ENCODE measurements at places on chromosomes 3 and 15.

GRCh38 chr3:109910772-109911171, 573.4 kb upstream of the DPPA4 start:
- no peak for DNase-seq

- no peak for DNase-seq
Measured at GRCh38 chr3:141405591-141405990, 37.3 kb downstream of the ZBTB38 start.

GRCh38 chr15:93485438-93486327, 396.7 kb upstream of the RGMA start:
- DNase-seq: no peak

- DNase-seq: no peak
Measured at GRCh38 chr3:141094790-141095545, 43.8 kb downstream of the SPSB4 start.

GRCh38 chr3:172525116-172525613, 1.9 kb upstream of the TNFSF10 start:
- no peak for DNase-seq

- DNase-seq: peak; percentile 33
Measured at GRCh38 chr3:108552267-108553159, 36.7 kb downstream of the CIP2A start.

DNA sequence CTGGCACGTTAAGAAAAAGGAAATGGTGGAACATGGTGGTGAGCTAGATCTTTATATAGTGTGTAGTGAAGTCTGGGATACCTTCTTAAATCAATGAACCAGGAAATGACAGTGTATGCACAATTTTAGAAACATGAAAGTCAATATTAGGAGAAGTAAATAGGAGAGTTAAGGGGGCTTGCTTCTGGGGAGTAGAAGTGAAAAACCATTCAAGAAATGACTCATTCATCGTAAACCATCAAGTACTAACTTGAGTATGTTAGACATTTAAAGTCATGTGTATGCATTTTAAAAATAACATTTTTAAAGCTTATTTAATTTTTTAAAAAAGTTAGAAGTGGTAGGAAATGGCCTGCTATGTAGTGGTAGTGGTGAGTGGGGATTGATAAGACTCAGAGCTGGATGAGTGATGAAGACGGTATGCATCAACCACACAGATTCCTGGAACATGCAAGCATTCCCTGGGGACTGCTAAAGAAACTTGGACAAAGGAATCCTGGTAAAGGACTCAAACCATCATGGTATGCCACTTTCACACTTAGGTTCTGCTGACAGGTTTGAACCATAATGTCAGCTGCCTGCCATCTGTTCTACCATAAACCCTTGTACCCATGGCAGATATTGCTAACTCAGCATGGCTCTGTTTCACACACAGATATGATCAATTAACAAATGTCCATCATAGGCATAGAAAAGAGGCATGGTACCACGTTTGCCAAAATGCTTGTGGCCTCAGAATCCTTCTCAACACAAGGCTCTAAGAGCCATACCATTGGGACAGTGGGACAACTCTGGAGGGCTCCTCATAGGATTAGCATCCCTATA, 28.9 kb upstream of the MITF start:
- no peak for DNase-seq

DNA sequence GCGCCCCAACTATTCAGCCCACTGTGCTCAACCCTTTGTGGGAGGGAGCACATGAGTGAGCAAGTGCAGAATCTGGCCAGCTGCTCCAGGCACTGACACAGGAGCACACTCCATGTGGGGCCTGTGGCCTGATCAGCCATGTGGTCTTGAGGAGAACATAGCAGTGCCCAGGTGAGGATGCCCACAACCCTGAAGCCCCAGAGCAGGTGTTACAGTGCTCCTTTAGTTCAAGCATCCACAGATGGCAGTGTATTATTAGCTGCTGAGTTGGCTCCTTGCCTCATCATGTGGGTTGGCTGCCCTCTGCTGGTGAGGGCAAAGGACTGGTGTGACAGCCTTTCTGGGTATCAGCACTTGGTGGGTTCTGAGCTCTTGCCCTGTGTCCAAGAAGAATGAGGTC, 1588.2 kb downstream of the SI start:
- DNase-seq: peak; percentile 31

DNA sequence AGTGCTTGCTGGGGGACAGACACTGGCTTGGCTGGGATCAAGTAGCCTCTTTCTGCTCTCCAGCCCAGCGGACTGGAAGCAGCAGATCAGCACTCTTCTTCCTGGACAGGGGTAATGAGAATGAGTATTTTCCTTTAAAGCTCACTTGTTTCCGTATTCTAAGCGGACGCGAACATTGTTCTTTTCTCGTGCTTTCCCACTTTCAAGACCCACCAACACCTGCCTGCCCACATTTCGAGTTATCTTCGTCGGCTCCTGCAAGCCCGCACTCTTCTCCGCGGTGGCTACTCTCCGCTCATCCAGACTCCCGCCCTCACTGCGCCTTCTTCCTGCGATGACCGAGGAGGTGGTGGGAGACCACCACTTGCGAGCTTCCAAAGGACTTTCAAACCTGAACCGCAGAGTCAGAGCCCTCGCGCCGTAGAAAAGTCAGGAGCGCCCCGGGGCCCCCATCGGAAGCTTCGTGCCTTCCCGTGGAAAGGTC, 1.6 kb upstream of the PPM1L start:
- peak; percentile 59 for DNase-seq

- no peak for DNase-seq
Measured at GRCh38 chr3:127831723-127832172, 9.4 kb upstream of the MGLL start.

GRCh38 chr15:76730262-76730661, 174.9 kb downstream of the SCAPER start:
- no peak for DNase-seq

DNA sequence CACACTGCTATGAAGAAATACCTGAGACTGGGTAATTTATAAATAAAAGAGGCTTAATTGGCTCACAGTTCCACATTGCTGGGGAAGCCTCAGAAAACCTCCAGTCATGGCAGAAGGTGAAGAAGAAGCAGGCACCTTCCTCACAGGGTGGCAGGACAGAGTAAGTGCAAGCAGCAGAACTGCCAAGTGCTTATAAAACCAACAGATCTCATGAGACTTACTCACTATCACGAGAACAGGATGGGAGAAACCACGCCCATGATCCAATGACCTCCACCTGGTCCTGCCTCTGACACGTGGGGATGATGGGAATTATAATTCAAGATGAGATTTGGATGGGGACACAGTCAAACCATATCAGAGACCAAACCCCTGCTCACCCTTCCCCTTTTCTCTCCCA, 75.0 kb downstream of the TRIM69 start:
- peak; percentile 49 for DNase-seq
